Right cardiac atrium (tissue), 5 donors: ENCODE measurements at places on chromosomes 5 and 9.

GRCh38 chr5:61401726-61402125, 69.7 kb downstream of the ZSWIM6 start:
- no peak for DNase-seq

DNA sequence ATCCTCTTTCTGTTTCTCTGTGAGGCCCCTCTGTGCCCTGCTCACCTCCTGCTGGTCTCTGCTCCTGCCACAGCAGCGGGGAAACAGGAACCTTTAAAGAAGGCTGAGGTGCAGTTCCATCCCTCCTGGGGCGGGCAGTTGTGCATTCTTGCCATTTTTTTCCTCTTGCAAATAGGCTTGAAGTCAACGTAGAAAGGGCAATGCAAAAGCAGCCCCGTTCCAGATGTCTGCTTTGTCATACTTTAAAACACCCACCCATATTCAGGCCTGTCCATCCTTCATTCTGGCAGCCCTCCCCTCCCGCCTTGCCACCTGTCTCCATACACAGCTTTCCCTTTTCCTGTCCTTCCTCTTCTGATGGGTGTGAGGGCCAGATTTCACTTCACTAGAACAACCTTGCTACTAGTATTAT, 65.4 kb upstream of the KLF9 start:
- DNase-seq = peak; percentile 74

GRCh38 chr9:131629825-131630204, 84.5 kb downstream of the PRRT1B start:
- DNase-seq = no peak

GRCh38 chr5:142613271-142613671, 72.6 kb downstream of the FGF1 start:
- DNase-seq = no peak

- peak; percentile 76 for DNase-seq
Observed at GRCh38 chr9:113682297-113682771, 193.8 kb upstream of the ZNF618 start.

DNA sequence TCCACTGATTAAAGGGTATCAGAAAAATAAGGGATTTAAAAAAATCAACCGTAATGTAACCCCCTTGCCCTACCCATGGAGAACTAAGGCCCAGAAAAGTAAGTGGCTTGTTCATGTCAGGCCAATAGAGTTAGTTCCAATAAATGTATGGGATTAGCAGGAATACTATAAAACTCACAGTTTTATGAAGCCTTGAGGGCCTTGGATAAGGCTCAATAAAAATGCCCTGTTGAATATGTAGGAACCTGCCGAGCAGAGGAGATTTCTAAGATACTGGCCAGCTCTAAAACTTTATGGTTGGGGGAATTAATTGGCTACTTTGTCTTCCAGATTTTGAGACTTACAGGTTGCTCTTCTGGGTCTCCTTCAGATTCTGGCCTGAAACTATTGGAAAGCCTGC, 231.0 kb downstream of the GLIS3 start:
- no peak for DNase-seq

GRCh38 chr5:57802131-57802530, 319.5 kb upstream of the ACTBL2 start:
- DNase-seq = no peak

GRCh38 chr5:55134053-55134722, 25.8 kb upstream of the GPX8 start:
- no peak for DNase-seq

DNA sequence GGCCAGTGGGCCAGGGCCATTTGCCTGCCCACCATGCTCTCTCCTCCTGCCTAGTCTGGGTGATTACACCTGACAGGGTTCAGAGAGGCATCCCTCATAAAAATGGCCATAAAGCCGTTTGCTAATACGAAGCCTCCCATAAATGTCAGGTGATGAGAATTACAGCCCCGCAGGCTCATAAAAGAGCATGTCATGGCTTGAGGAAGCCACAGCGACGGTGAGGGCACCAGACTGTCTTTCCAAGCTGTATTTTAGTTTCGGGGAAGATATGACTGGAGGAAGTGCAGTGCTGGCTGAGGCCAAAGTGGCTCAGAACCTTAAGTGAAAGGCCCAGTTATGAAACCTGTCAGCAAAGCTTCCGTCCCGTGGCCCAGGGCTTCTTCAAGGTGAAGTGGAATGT, 18.5 kb upstream of the TCERG1 start:
- DNase-seq = no peak

DNA sequence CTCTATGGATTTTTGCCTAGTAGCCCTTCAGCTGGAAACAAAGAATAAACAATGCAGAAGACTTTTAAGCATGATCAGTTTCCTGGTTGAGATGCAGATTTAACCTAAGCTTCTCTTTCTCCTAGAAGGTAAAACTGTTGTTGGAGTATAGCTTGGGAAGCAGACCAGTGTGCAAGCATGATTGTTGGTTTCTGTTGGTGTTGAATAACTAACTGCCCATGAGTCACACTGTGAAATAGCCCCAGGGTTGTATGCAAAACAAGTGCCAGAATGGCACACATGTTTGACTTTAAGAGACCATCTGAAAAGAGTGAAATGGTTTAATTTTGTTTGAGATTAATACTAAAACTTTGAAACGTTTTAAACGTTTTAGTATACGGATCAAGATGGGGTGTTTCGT, 227.1 kb downstream of the ARHGEF28 start:
- no peak for DNase-seq

DNA sequence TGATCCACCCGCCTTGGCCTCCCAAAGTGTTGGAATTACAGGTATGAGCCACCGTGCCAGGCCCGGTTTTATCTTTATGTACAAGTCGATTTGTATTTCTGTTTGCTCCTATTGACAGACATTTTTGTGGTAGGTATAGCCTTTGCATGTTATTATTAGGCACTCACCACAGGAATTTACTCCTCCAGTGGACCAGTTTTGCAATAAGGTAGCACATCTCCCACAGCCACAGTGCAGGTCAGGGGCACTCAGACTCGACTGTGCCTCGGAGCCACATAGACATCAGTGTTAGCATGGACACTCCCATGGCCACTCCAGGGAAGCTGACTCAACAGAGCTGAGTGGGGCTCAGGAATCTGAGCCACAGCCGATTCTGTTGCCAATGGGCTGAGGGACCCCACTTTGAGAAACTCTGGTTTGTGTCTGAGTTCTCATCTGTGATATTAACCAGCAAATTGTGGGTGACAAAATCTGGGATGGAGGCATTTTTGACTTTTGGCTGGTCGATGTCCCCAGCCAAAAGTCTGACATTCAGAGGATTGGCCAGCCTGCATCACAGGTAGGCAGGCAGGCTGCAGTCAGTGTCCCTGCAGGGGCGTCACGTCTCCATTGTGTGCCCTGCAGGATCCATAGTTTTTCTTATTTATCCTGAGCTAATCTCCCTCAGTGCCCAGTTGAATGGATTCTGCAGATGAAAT, 15.0 kb upstream of the SHB start:
- DNase-seq = no peak

- no peak for DNase-seq
Observed at GRCh38 chr9:115517335-115518075, 399.5 kb upstream of the TNC start.

GRCh38 chr9:126514037-126514821, 99.5 kb upstream of the LMX1B start:
- DNase-seq = peak; percentile 82

GRCh38 chr9:70410368-70410767, 4.1 kb downstream of the KLF9 start:
- DNase-seq = no peak

DNA sequence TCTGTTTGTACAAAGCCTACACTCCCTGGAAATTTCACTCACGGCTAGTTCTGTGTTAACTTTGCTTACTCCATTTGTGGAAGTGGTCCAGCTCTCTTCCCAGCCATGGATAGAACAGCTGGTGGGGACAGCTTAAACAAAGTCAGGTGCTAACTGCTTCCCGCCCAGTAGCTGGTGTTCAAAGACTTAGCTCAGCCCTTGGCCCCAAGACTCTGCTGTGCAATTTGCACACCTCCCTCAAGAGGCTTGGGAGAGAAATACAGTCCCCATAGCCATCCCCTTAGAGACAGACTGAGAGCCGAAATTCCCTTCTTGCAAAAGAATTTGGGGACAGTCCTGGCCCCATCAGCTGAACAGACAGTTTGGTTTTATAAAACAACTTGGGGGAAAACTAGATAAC, 73.8 kb upstream of the RAI14 start:
- DNase-seq = no peak

GRCh38 chr5:72618708-72619107, 111.5 kb upstream of the ZNF366 start:
- DNase-seq = no peak

DNA sequence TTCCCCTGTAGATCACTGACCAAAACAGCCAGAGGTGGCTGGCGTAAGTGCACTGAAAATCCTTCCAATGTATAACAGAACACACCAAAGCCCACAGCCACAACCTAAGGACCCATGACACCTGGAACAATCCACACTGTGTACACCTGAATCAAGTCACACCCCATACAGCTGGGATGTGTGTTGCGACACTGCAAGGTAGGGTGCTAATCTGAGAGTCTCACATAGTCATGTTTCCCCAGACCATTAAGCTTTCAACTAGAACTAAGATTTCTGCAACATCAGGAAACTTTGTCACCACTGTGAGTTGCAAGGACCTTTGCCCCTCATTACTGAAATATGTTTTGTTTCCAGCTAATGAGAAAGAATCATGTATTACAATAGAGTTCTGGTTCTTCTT, 59.4 kb downstream of the MED27 start:
- no peak for DNase-seq

GRCh38 chr5:133298447-133298846, 246.6 kb downstream of the HSPA4 start:
- DNase-seq = no peak

DNA sequence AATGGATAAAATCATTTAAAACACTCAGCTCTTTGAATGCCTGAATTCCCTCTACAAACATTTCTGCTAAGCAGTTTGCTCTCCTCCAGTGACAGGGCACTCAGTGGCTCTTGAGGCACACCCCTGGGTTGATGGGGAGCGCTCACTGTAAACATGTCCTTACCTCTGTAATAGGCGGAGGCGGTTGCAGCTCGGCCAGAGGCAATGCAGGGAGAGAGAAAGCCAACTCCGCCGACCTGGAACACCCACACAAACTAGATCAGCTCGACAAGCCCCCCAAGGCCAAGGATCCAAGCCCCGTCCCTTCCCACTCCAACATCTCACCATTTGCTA, 329 bp downstream of the CDC23 start:
- no peak for DNase-seq

DNA sequence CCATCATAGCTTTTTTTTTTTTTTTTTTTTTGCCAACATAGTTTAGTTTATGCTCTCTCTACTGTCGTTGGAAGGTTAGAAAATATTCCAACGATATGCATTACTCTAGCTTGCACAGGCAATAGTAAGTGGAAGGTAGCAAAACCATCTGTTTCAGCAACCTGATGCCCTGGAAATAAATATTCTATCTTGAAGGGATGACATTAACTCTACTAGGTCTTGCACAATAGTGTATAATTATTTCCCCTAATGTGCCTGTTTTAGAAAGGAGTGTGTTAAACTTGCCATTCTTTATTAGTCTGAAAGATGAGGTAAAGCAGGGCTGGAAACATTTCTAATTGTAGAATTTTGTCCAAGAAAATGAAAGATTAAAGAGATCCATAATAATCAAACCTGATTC, 111.0 kb downstream of the PCSK5 start:
- no peak for DNase-seq

DNA sequence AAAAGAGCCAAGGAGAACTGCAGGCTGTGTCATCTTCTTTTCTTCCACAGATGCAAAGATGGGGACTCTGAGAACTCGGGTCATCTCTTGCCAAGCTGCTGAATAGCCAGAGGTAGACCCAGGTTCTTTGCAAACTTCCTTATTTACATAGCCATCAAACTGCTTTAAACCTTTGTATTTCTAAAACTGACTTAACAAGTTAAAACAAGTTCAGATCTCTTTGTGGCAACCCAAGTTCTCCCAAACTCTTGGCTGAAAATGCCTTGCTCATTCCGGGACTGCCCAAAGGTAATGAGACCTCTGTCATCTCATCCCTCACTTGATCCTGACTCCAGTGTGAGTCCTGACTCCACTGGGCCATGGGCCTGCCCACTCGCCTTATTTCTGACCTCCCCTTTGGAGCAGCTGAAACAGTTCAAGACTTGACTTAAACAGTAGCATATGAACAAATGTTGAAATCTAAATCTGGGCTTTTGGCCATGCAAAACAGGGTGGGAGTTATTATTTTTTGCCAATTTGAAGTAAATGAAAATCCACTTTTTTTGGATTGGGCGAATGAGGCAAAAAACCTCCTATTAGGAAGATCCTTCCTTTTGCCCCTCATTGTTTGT, 50.6 kb downstream of the FBXL7 start:
- DNase-seq = peak; percentile 29

- no peak for DNase-seq
Observed at GRCh38 chr9:34443533-34443932, 14.8 kb downstream of the FAM219A start.

DNA sequence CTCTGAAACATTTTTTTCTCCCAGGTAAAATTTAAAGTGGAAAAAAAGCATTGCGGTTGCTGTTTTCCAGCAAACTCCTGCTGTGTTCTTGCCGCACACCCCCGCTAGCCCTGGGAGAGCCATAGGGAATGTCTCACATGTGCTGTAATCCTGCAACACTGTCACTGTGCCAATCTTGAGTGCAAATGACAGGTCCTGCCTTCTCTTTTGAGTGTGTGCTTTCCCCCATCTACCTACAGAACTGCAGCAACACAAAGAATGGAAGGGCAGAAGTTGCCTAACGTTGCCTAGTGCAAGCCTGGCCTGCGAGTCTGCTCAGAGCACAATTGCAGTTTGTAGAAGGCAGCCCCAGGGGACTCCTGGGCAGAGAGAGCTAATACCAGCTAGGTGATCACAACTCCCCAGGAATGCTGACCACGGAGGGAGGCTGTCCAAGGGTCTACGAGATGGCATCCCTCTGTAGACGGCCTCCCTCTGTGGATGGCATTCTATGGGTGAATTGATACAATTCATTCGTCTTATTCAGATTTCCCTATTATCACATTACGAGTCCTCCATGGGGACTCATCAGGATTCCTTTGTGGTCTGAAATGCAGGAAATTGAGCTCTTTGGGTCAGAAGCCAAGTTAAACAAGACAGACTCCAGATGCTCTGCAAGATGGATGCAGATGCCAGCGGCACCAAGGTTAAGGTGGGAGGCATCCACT, 172.6 kb upstream of the S1PR3 start:
- no peak for DNase-seq

- DNase-seq = no peak
Observed at GRCh38 chr5:135034236-135034962, 371 bp upstream of the PITX1 start.

DNA sequence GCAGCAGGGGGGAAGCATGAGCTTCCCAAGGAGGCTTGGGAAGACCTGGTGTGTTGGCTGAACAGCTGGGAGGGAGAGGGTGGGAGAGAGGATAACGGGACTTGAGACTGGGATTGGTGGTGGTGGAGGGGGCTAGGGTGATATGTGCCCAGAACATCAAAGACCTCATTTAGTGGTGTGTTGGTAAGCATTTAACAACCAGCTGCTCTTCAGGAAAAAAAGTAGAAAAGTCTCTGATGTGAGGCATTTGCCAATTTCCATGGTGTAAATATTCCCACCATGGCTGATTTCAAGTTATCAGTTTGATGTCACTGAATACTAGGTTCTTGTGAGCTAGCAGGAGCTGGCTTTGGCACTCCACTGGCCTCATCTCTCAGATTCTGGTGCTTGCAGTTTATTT, 170.8 kb downstream of the MACROH2A1 start:
- DNase-seq = no peak

GRCh38 chr5:122906768-122907167, 61.4 kb downstream of the SNX24 start:
- peak; percentile 49 for DNase-seq
